CD4-positive, alpha-beta T cell treated with Interleukin-1 beta for 1 hour (primary cell): ENCODE measurements at places on chromosomes 6 and 20.
A peak's percentile ranks its signal among the peaks of the same experiment; 100 is the strongest.

DNA sequence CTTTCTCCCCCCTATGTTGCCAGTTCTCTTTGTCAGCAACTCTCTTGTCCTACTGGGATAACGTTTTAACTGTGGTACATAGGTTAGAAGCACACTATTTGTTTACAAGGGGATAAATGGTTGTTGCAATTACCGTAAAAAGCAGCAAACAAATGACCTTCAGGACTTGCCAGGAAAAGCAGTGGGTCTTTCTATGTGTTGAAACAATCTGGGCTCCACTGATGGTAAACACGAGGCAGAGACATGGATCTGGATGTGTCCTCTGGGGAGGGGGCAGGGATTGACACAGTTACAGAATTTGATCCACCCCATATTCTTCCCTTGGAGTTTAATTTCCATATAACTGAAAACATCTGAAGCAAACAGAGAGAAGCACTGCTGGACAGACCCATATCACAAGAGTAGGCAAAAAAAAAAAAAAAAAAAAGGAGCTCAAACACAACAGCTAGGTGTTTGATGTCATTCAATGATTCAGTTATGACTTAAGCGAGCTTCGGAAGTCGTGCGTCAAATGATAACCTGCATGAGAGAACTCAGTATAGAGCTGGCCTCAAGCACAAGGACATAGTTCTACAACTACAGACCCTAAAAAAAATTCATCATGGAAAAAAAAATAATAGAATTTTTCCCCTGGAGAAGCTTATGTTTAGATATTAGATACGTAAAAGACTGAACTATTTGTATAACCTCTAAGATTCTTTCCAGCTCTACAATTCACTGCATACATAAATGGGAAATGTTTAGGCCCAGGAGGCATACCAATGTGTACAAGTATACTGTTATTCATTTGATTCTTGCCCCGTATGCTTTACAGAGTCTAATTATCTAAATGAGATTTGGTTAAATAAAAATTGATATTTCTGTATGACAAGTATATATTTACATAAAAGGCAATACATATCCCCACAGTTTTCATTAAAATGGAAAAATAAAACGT lies 127.7 kb downstream of the ALDH8A1 start:
- DNase-seq, result no peak

GRCh38 chr6:134171517-134171916 lies 119.1 kb upstream of the SLC2A12 start:
- DNase-seq, result no peak

DNA sequence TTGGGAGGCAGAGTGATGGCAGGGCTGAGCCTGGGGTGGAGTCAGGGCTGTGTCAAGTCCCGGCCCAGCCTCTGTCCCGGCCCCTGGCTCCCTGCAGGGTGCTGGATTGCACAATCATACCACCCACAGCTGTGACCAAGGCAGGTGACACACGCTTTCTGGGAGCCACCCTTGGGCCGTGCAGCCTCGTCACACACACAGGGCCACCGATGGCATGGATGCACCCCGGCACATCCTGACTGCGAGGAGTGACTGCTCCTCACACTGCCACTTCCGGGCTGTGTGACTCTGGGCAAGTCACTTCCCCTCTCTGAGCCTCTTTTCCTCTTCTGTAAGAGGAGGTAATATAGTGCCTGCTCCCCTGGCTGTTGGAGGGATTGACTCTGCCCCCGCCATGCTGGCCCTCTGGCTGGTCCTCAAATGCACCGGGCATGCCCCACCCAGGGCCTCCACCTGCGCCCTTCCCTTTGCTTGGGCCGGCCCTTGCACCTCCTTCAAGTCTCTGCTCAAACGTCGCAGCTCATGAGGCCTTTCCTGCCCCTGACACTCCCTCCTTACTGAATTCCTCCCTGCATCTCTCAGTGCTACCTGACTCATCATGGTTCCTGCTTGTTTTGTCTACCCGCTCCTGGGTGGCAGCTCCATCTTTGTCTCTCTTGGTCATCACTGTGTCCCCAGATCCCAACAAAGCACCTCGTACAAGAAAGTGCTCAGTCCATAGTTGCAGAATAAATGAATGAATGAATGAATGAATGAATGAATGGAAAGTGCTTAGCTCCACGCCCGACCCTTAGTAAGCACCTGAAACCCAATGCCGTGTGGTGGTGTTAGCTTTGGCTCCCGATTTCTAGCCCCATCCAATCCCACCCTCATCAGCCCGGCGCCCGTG lies 93.5 kb downstream of the CEBPB start:
- DNase-seq, result peak; percentile 85

GRCh38 chr6:109623288-109623687 lies 67.7 kb downstream of the AK9 start:
- no peak for DNase-seq

DNA sequence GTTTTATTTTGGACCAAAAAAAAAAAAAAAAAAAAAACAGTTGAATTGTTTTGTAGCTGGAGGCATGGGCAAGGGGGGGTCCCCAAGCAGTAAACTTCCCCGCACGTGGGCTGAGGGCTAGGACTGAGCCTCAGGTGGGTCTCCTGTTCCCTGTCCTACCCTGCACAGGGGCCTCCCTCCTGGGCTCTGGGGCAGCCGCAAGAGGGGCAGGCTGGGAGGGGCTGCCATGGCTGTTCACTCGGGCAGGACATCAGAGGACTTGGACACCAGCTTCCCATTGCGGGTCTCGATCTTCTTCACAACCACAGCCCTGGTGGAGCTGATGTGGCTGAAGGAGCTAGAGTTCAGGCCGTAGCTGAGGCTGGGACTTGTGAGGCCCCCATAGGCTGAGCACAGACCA lies 21.1 kb downstream of the SGK1 start:
- DNase-seq, result no peak

DNA sequence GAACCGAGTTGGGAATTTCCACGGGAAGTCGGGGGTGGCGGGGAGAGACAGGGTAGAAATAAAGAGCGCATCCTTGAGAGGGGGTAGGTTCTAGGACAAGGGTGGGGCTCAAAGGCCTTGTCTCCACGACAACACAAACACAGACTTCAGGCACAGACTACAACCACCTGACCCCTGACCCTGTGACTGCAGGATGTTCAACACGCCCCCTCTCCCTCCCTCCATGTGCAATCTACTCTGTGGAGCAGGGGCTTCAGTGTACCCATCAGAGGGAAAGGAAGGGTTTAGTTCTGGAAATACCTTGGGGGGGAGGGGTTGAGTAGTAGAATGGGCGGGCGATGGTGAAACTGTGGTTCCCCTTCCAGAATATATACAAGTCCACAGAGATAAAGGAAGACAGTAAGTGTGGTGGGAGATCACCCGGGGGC lies 651 bp upstream of the TAPBP start:
- DNase-seq, result peak; percentile 89

DNA sequence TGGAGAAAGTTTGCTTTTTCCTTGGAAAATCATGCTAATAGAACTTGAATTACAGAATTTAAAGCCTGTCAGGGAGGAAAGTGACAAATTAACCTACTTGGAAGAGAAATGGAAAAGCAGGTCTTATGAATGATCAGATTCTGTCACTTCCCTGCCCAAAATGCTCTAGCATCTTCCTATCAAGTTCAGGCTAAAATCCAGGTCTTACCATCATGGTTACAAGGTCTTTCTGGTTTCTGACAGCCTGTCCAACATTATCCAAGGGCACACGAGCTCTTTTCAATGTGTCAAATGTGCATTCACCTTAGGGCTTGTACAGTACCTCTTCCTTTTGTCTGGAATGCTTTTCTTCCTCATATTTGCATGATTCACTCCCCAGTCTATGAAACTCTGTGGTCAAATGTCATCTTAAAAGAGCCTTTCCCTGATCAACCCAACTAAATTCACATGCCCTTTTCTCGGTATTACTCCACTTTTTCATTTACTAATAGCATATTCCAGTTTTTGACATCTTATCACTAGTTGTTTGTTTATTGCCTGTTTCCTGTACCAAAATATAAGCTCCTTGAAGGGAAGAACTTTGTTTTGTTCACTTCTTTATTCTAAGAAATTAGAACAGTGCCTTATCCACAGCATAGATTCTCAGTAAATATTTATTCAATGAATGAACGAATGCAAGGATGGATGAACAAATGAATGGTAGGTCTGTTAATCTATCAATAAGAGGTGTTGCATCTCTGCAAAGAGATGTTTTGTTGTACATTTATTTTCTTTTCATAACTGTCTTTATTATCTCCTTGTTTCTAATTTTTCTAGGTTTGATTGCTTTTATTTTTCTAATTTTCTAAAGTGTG lies 139.5 kb downstream of the BCAS1 start:
- no peak for DNase-seq

DNA sequence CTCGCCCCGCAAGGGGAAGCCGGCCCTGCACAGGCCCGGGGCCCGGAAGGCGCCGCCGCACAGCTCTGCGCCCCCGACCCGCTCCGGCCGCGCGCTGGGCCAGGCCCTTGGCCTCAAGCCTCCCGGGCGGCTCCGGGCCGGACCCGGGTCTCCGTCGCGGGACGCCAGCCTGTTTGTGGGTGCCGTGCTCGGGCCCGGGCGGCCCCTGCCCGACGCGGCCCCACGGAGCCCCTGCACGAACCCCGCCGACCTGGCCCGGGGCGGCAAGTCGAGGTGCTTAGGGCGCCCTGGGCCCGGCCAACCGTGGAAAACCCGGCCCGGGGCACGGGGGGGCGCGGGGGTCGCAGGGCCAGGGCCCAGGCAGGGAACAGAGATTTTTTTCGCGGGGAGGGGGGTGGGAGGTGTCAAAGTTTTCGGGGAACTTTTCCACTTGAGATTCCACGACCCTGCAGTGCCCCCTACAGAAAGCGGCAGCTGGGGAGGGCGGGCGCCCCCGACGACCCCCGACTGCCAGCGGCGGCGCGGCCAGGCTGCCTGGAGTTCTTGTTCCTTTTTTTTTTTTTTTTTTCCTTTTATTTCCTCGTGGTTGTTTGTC lies 805 bp upstream of the STX16 start:
- DNase-seq, result peak; percentile 37

GRCh38 chr6:124947971-124948451 lies 14.2 kb upstream of the RNF217 start:
- no peak for DNase-seq

DNA sequence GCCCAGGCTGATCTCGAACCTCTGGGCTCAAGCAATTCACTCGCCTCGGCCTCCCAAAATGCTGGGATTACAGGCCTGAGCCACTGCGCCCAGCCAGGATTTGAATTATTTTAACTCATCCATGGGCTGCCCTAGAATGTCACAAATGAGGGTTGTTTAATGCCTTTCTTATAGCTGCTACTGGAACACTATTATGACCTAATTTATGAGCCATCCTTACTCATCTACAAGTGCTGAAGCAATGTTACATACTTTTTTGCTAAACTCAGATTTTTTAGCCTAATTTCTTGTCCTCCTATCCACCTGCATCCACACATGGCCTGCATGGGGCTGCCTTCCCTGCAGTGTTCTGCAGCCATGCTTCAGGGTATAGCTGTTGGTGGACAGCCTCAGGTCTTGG lies 59.9 kb downstream of the RTN4IP1 start:
- no peak for DNase-seq

DNA sequence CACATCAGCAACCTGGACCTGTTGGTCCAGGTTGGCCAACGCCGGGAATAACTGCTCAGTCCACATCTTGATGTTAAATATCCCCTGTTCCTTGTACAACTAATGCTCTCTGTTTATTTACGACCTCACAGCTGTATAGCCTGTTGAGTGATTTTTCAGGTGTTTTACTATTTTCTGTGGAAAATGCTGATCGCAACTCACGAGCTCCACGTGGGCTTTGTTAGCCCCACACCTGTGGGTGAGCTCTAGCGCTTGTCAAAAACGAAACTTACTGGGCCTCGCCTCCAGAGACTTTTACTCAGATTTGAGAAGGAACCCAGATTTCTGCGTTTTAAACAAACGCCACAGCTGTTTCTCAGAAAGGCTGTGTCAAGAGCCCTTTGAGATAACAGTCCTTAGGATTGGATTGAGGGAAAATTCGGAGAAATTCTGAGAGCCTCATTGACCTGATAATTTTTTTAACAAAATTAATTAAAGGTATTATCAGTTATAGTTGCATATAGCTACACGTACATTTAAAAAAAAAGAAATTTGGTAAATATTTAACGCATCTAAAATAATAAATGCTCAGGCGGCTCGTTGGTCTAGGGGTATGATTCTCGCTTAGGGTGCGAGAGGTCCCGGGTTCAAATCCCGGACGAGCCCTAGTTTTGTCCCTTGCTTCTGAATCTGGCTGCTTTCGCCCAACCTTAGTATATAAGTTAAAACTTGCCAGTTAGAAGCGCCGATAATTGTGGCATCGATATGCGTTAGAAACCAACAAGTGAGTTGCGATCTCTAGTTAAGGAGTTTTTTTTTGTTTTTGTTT lies 16.7 kb downstream of the HMGN4 start:
- DNase-seq, result peak; percentile 60

DNA sequence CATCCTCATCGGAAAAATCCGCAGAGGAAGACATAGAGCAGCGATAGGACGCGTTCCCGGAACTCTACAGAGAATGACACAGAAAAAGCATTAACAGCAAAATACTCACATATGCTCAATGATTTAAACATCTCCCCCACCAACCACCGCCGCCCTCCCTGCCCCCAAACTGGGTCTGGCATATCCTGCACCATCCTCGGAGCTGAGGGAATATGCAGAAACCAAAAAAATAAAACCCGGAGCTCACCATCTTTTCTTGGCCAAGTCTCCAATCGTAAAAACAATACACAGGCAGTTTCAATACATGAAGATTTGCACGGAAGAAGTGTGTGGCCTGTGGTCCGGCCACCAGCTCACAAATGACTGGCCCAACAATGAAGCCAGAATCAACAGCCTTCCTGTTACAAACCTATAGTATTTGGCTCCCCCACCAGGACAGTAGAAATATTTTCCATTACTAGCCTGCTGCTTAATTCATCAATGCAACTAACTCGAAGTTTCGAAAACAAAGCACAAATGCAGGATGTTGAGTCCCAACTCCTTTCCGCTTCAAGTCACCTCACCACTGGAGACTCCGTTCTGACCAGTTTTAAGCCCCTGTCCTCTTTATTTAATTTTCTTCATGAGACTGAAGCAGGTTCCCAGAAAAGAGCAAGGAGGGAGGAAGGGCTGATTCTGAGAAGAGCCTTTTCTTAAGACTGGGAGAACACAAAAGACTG lies 103.2 kb upstream of the BEND6 start:
- DNase-seq, result peak; percentile 36

GRCh38 chr20:46640536-46641311 lies 10.5 kb downstream of the SLC13A3 start:
- DNase-seq, result no peak

- DNase-seq, result no peak
Observed at GRCh38 chr6:69138893-69139494, 503.9 kb downstream of the ADGRB3 start.

GRCh38 chr6:23316931-23317330 lies 747.6 kb downstream of the HDGFL1 start:
- DNase-seq, result no peak

DNA sequence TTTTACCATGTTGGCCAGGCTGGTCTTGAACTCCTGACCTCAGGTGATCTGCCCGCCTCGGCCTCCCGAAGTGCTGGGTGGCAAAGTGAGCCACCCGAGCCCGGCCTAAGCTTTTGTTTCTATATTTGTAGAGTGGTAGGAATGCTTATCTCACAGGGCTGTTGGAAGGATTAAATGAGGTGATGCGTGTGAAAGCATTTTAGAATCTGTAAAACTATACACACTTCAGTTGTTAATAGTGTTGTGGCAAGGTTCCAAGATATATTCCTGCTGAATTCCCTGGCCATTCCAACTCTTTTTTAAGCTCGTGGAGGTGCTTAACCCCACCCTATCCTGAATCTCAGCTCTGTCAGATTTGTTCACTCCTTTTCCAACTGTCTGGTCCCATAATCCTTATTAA lies 89.9 kb upstream of the AKIRIN2 start:
- DNase-seq, result no peak
